ENCODE measurements at places on chromosomes 2 and 18. TPM values are rescaled to one million over a fixed set of nuclear protein-coding genes. Genes with fewer than 3 reads are reported as not detected.

The TMEM214 gene
- total RNA-seq, result 24.6 TPM

The ELP2 gene
- total RNA-seq, result 206 TPM

The KIDINS220 gene
- total RNA-seq, result 31.4 TPM

DNA sequence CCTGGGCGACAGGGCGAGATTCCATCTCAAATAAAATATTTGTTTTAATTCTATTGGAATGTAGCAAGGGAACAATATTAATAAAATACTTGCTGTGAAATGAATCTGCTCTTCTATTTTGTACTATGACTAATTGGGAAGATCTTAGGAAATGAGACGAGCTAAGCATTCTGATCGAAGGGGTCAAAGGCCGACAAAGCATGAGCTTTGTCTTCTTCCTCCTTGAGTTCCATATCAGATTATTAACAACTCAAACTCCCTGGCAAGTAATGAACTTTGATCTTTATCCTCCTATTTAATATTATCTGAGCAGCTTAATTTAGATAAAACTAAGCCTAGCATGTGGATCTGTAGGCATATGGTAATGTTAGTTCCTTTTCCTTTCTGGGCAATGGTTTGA lies 15.5 kb downstream of the GEMIN6 start:
- H3K27me3 ChIP-seq, result no peaks in the 10 kb centered on the region
- peaks cover 8% of the 10 kb centered on the region for H3K36me3 ChIP-seq
- no peak overlapping the region for H3K27ac ChIP-seq
- no peaks in the 10 kb centered on the region for H3K4me1 ChIP-seq

- H3K27me3 ChIP-seq, result no peaks in the 10 kb centered on the region
- H3K27ac ChIP-seq, result no peak overlapping the region
- H3K4me1 ChIP-seq, result no peaks in the 10 kb centered on the region
- no peaks in the 10 kb centered on the region for H3K36me3 ChIP-seq
- DNase-seq, result no peak
Measured at GRCh38 chr18:35851286-35851970, 121.1 kb upstream of the RMP24 start.

DNA sequence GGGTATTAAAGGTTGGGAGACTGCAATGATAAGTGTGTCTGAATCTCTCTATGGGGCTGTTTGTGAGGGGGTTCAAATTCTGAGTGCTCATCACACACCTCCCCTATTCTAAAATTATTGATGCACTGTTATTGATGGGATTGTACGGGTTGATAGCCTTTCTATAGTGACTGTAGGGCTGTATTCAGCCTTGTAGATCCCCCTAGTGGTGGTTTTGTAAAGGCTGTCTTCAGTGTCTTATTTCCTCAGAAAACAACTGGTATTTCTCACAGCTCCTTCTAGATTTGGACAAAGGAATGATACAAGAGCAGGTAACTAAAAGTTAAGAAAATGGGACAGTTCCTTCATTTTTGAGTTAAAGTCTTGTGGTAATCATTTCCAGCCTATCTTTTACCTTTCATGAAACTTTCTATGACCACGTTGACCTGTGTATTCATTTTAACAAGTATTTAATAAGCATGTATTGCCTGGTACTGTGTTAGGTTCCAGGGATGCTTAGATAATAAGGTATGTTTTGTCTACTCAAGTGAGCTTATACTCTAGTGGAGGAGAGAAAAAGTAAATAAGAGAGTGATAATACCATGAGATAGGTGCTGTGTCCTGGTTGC lies 21.2 kb downstream of the SMAD4 start:
- no peaks in the 10 kb centered on the region for H3K27me3 ChIP-seq
- no peak overlapping the region for H3K27ac ChIP-seq
- H3K4me1 ChIP-seq, result no peaks in the 10 kb centered on the region
- H3K4me3 ChIP-seq, result no peak overlapping the region
- peaks cover 53% of the 10 kb centered on the region for H3K36me3 ChIP-seq

- DNase-seq, result no peak
- no peaks in the 10 kb centered on the region for H3K4me1 ChIP-seq
Measured at GRCh38 chr2:2846332-2847208, 515.5 kb upstream of the MYT1L start.

- no peaks in the 10 kb centered on the region for H3K36me3 ChIP-seq
- no peaks in the 10 kb centered on the region for H3K4me1 ChIP-seq
- H3K4me3 ChIP-seq, result no peak overlapping the region
Measured at GRCh38 chr2:102770506-102770905, 8.7 kb downstream of the TMEM182 start.

Data from CD4-positive, alpha-beta T cell (primary cell).